ENCODE measurements at places on chromosomes 1 and 21. TPM values are rescaled to one million over a fixed set of nuclear protein-coding genes. Genes with fewer than 3 reads are reported as not detected.

DNA sequence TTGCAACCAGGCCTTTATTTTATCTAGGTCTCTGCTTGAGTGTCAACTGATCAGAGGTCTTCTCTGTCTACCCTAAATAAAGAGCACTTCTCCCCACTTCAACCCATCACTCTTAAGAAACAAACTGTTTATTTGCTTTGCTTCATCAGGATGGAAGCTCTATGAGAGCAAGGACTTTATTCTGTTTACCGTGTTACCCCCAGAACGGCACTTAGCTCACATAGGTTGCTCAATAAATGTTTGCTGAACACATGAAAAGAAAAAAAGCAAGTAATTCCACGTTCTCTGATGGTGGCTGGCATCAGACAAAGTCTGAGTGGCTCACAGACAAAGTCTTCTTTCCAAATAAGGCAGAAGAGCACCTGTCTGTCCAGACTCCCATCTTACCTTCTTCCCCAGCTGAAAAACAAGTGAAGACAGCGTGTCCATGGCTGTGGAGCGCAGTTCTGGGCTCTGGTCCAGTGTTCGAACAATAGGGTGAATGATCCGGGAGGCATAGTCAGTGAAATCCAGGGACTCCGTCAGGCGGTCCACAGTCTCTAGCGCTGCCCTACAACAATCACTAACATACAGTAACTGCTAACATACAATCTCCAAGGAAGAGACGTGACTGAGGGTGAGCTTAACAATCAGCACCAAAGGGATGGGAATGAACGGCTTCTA lies 22.9 kb downstream of the ANGPTL7 start:
- no peak for ATAC-seq

DNA sequence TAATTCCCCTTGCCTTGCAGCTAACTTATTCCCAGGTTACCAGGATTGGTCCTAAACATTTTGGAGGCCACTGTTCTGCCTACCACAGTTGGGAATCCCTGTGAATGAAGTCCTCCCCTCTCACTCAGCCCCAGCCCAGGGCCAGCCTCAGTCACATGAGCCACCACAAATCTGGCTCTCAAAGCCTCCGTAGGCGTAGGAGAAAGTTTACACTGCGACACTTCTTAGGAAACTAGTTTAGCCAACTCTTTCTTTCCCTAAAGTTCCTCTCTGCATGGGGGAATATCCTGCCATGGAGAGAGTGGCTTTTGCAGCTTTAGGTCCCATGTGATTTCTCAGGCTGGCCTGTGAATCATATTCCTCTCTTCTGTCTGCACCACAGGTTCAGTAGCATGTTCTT lies 45.7 kb upstream of the ETV3 start:
- no peak for ATAC-seq

LRRC3 gene
- 0.72 TPM for total RNA-seq

DNA sequence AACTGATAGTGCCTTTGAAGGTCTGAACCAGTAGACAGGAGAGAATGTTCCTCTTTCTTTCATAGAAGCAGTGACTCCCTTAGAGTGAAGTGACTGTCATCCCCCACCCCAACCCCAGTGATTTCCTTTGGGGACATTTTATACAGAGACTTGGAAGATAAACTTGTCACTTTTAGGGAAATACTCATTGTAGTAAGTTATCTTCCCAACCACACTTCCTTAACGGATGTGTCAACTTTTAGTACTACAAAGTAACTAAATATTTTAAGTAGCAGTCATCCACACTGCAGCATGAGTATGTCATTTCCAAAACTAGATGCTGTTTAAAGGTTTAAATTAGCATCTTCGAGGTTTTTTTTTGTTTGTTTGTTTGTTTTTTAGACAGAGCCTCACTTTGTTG lies 13.7 kb downstream of the LRRC8B start:
- ATAC-seq, result no peak

GRCh38 chr1:90114521-90115141 lies 119.7 kb downstream of the ZNF326 start:
- ATAC-seq, result no peak

DNA sequence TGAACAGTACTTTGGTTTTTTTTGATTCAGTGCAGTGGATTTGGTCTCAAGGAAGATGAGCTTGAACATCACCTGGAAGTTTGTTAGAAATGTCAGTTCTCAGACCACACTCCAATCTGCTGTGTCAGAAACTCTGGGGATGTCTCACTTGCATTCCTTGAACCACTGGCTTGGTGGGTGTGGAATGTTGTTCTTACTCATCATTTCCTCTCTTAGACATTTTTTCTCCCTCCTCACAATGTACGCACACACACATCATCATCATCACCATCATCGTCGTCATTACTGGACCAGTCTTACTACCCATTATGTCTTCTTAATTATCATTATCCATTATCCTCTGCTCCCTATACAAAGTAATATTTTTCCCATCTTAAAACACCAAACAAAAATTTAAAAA lies 91.9 kb upstream of the KCNK2 start:
- ATAC-seq, result no peak

PAX7 gene
- total RNA-seq, result not detected

- ATAC-seq, result no peak
Measured at GRCh38 chr1:37480125-37480466, 5.7 kb downstream of the ZC3H12A start.

- no peak for ATAC-seq
Measured at GRCh38 chr1:41645062-41645461, 160.6 kb upstream of the EDN2 start.
